Retina (tissue), 1 donor: ENCODE measurements at places on chromosomes 7 and 10.

DNA sequence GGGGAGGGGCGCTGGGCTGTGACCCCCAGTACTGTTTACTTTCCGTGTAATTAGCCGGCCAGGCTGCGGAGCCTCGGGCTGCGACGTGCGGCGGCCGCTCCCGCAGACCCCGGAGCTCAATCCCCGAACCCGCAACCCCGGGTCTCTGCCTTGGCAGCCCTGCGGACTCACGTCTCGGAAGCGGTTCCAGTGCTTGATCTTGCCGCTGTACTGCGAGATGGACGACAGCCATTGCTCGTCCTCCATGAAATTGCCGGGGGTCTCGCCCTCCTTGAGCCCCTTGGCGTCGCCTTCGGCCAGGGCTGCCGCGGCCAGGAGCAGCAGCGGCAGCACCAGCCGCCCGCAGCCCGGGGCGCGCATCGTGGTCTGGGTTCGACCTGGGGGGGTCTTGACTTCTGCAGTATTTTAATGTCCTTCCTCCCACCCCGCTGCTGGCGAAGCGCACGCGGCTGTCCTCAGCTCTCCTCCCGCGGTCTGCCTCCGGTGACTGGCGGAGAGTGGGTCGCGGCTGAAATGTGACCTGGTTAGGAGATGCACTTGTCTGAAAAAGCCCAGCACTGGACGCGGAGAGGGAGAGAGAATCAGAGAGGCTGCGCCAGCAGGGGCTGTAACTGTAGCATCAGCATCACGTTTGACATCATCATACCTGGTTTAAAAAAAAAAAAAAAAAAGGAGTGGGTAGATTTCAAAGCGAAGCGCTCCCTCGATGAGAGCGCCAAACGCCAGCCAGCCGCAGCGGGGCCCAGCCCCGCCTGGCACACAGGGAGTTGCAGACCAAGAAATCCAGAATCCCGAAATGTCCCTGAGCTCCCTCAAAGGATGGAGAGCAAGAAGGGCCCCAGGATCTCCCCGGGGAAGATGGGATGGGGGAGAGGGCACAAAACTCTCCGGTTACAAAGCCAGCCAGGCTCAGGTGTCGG, at the start of gene SPOCK2:
TSS of gene SPOCK2 (minus strand) at position 583 of the 920 bp plus-strand sequence. CDS start at position 360, 223 bp downstream.
- DNase-seq: peak; percentile 84

GRCh38 chr10:45487735-45488134, 113.7 kb downstream of the ALOX5 start:
- no peak for DNase-seq

DNA sequence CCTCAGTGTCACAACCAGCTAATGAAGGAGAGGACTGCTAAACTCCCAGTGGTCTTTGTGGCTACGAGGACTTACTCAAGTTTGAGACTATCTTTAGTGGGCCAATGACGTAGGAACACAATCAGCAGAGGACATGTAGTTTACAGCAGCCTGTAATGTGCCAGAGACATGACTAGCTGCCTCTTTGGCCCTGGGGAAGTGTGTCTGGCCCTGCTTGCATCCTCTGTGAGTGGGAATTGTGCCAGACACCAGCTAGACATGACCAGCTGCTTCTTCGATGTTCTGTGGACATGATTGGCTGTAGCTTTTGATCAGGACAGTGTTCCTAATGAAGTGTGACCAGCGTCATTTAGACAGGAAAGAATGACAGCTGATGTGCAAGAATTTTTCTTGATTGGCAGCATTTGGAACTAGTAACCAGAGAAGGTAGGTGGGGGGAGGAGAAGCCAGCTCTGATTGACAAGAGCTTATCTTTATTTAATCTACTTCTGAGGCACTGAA, 141.7 kb downstream of the AUTS2 start:
- peak; percentile 66 for DNase-seq

- DNase-seq: no peak
Measured at GRCh38 chr7:71627651-71628050, 495.7 kb downstream of the GALNT17 start.

DNA sequence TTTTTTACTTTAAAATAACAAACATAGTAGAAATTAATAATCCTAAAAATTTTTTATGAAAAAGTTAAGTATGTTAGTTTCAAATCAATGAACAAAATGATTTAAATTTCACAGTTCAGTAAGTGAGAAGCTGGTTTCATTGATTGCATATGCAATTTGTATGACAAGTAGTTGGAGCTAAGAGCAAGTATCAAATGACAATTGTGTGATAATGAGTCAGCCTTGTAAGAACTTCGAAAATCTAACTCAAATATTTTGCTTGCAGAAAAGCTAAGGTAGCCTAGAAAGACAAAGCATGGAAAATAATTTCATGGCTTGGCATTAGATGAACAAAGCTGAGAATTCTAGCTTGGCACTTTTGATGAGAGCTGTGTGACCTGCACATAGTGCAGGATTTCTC, 111.5 kb downstream of the HDAC9 start:
- DNase-seq: no peak

- no peak for DNase-seq
Measured at GRCh38 chr10:101005361-101005760, 5.8 kb downstream of the LZTS2 start.

GRCh38 chr7:15829691-15830090, 143.2 kb upstream of the MEOX2 start:
- DNase-seq: no peak

- DNase-seq: no peak
Measured at GRCh38 chr7:15399441-15399840, 162.4 kb downstream of the AGMO start.

DNA sequence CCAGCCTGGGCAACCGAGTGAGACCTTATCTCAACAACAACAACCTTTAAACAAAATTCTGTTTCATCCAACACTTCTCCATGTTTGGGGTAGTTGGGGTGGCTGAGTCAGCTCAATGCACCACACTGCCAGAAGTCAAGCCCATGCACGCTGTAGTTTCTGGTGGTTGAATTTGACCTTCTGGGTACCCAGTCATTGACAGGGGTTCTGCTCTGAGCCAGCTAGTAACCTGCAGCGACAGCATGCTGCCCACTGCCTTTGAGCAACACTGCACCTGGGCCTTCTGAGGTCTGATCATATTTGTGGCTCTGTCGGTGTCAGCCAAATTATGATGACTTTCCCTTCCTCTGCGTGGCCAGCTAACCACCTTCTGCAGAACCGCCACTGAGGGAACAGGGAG, 84.6 kb upstream of the ZNF438 start:
- DNase-seq: no peak

GRCh38 chr10:113704637-113705343, 25.1 kb downstream of the CASP7 start:
- DNase-seq: peak; percentile 41

- no peak for DNase-seq
Measured at GRCh38 chr10:120328647-120329046, 128.4 kb upstream of the PLPP4 start.
